Type B pancreatic cell (in vitro differentiated cells): ENCODE measurements at places on chromosomes 16 and 17. TPM values are rescaled to one million over a fixed set of nuclear protein-coding genes. Genes with fewer than 3 reads are reported as not detected.
A peak's percentile ranks its signal among the peaks of the same experiment; 100 is the strongest.

DNA sequence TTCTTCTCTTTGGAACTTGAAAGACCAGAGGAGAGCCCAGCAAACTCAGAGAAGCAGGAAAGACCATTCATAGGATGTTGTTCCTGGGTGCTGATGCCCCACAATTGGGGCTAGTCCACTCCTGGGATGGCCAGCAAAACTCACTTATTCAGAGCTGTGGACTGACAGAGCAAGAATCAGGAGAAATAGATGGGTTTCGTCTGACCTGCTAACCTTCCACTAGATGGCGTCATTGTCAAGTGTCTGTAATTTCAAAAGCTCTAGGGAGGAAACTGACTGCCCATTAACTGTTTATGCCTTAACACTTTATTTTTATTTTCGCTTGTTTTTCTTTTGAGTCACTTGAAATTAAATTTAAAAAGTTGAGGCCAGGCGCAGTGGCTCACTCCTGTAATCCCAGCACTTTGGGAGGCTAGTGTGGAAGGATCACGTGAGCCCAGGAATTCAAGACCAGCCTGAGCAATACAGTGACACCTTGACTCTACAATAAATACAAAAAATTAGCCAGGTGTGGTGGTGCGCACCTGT is 28.7 kb upstream of the MILR1 start:
- no peaks in the 10 kb centered on the region for H3K36me3 ChIP-seq
- no peak overlapping the region for H3K27ac ChIP-seq
- H3K4me1 ChIP-seq, result no peaks in the 10 kb centered on the region
- no peak for DNase-seq
- no peak overlapping the region for H3K4me3 ChIP-seq

DNA sequence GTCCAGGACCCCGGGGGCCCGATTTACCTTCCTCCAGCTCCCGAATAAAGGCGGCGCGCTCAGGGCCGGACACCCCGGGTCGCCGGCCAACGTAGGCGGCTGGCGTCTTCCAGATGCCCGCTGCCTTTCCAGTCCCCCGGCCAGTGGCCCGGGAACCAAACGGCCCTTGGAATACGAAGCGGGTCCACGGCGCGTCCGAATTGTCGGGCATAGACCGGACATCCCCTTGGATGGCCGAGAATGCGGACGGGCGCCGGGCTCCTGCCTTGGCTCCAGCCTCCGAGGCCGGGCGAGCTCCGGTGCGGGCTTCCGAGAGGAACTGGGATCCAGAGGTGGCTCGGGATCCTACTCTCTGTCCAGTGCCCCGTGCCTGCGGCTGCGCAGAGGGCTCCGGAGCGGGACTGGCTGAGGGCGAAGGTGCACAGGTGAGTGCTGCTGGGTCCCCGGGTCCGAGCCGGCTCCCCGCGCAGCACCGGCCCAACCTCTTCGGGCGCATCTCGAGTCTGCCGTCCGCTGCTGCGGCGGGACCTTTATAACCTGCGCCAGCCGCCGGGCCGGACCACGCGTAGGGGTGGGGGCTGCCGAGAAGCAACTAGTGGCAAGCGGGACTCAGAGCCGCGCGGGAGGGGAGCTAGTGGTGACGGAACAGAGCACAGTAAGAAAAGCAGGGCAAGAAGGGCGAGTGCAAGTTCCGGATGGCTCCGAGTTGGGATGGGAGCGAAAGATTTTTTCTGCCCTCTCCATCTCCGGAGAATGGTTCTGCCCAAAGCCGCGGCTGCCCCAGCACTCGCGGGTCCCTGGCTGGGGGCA is at the start of gene HAP1:
TSS of gene HAP1 (minus strand) at position 505 of the 810 bp plus-strand sequence. CDS start at position 496, 9 bp downstream.
- H3K27ac ChIP-seq, result no peak within 1 kb of the TSS
- peak within 1 kb of the TSS; percentile 91 for H3K4me3 ChIP-seq
- H3K27me3 ChIP-seq, result peaks cover 70% of the 10 kb centered on the region
- H3K4me1 ChIP-seq, result peaks cover 9% of the 10 kb centered on the region

Gene OMG
- total RNA-seq, result not detected in 2 replicates

- peaks cover 4% of the 10 kb centered on the region for H3K27me3 ChIP-seq
- H3K4me3 ChIP-seq, result no peak overlapping the region
- no peak overlapping the region for H3K27ac ChIP-seq
- no peaks in the 10 kb centered on the region for H3K36me3 ChIP-seq
- no peak for DNase-seq
These were observed 4.7 kb upstream of the RAB40B start for GRCh38 chr17:82703036-82703745.

Gene KRT20
- 13.0 and 41.9 TPM in 2 replicates for total RNA-seq

DNA sequence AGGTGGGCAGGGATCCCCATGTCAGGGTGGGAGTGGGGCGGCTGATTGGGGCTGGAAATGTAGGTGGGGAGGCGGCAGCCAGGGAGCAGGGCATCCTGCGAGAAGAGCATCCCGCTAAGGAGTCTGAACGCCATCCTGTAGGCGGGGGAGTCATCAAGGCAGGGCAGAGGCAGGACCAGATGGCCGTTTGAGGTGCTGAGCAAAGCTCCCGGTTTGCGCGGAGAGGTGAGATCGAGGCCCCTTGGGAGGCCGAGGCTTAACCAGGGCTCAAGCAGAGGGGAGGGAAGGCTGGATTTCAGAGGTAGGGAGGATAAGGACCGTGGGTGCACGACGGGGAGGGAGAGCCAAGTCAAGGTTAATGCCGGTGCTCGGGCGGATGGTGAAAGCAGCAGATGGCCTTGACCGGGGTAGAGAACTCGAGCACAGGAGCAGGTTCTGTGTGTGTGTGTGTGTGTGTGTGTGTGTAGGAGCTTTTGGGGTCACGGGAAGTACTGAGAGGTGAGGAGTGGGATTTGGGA is 472 bp upstream of the NME2 start:
- H3K27ac ChIP-seq, result peak overlapping the region; percentile 94
- peak overlapping the region; percentile 94 for H3K4me3 ChIP-seq
- H3K27me3 ChIP-seq, result no peaks in the 10 kb centered on the region
- DNase-seq, result no peak
- peaks cover 20% of the 10 kb centered on the region for H3K36me3 ChIP-seq

Gene EFCAB13
- 4.4 and 7.1 TPM in 2 replicates for total RNA-seq

GRCh38 chr17:36525888-36526287 is 8.8 kb downstream of the MYO19 start:
- peak; percentile 27 for DNase-seq
- H3K4me1 ChIP-seq, result no peaks in the 10 kb centered on the region
- H3K36me3 ChIP-seq, result peaks cover 23% of the 10 kb centered on the region
- H3K27ac ChIP-seq, result no peak overlapping the region
- no peaks in the 10 kb centered on the region for H3K27me3 ChIP-seq
- no peak overlapping the region for H3K4me3 ChIP-seq

GRCh38 chr16:79071424-79071823 is 529.1 kb downstream of the MAF start:
- H3K27ac ChIP-seq, result no peak overlapping the region
- peaks cover 18% of the 10 kb centered on the region for H3K4me1 ChIP-seq
- no peak overlapping the region for H3K4me3 ChIP-seq
- no peak for DNase-seq
- no peaks in the 10 kb centered on the region for H3K27me3 ChIP-seq

Gene GLG1
- 128 and 144 TPM in 2 replicates for total RNA-seq
